GM12864 (cell line): ENCODE measurements at places on chromosomes 6 and 20.

GRCh38 chr20:20273286-20273685, 94.6 kb upstream of the INSM1 start:
- no peak for DNase-seq

DNA sequence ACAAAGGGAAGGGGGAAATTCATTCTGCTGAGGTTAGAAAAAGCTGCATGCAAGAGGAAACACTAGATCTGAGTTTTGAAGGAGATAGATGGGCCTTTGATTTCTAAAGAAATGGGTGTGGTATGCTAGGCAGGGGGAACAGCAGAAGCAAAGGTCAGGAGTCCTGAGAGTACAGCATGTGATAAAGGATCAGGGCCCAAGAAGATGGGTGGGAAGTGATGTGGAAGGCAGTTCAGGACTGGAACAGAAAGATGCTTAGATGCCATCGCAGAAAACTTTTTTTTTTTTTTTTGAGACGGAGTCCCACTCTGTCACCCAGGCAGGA, 126.2 kb downstream of the ALDH8A1 start:
- DNase-seq = no peak

DNA sequence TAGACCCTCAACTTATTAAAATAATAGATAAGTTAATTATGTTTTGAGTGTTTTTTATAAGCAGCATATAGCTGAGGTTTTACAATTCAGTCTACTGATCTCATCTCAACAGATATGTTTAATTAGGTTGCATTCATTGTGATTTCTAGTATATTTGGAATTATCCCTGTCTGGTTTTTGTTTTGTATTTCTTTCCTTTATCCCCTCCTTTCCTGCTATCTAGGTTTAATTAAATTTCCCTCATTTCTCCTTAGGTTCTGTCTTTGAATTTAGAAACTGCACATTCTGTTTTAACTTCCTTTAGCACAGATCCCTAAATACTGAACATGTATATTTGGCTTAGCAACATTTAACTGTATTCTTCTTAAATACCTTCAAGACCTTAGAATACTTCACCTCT, 4.9 kb upstream of the SUMO4 start:
- no peak for DNase-seq

- no peak for DNase-seq
These were observed 22.4 kb downstream of the JAG1 start for GRCh38 chr20:10651227-10651990.

DNA sequence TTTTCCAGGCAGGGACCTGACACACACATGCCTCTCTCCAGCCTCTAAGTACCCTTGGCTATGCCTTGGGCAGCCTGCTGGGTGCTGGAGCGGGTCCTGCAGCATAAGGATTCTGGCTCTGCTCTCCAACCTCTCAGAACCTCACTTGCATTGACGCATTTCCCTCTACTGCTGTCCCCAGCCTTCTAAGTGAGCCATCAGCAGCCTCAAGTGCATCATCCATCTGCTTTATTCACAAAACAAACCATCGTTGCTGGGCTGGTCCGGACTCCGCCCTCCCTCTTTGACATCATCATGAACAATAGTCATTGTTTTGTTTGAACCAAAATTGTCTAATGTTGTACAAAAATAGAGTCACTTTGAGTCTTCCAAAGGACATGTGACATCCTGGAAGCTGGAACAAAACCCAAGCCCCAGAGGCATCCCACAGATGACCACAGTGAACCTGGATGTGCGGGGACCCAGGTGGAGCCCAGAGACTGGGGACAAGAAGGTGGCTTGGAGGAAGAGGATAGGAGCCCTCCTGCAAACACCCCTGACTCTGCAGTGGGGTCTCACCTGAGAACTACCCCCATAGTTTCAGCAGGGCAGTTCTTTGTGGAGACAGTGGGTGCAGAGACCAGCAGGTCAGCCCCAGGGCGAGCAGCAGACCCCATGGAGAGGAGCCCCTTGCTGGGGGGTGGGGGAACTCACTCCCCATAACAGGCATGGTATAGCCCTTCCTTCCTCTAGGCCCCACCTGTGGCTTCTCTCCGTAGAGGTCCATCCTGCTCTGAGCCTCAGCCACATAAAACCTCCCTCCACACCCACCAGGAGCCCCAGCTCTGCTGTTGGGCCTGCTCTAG, 230.1 kb downstream of the SYNDIG1 start:
- no peak for DNase-seq

- peak; percentile 7 for DNase-seq
These were observed 8.6 kb downstream of the AARS2 start for GRCh38 chr6:44304282-44305199.

- no peak for DNase-seq
These were observed 9.0 kb downstream of the ATF6B start for GRCh38 chr6:32118782-32119628.

DNA sequence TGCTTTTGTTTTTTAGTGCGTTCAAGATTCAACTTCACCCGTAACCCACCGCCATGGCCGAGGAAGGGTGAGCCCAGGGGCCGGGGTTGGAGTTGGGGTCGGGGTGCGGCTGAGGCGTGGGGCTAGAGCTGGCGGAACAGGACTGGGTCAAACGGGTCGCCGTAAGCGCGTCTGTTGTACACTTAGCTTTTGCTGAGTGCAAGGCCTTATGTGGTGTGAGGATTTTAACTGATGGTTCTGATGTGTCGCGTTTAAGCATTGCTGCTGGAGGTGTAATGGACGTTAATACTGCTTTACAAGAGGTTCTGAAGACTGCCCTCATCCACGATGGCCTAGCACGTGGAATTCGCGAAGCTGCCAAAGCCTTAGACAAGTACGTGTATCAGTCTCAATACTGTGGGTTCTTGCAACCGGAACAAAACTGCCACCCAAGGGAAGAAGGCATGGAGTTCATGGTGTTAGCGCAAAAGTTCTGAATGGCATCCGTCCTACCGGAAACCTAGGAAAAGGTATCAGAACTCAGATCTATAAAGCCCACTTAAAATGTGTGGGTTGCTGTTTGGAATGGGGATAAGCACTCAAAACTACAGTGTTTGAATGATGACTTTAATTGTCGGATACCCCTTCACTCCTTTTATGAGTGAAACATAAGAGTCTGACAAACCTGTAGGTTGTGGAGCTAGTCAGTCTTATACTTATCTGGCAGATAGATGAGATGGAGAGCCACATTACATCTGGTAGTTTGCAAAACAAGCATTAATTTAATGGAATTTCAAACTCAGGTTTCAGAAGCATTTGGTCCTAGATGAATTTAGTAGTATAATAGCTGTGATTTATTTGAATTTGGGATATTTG, 574 bp downstream of the RPS12 start:
- no peak for DNase-seq

DNA sequence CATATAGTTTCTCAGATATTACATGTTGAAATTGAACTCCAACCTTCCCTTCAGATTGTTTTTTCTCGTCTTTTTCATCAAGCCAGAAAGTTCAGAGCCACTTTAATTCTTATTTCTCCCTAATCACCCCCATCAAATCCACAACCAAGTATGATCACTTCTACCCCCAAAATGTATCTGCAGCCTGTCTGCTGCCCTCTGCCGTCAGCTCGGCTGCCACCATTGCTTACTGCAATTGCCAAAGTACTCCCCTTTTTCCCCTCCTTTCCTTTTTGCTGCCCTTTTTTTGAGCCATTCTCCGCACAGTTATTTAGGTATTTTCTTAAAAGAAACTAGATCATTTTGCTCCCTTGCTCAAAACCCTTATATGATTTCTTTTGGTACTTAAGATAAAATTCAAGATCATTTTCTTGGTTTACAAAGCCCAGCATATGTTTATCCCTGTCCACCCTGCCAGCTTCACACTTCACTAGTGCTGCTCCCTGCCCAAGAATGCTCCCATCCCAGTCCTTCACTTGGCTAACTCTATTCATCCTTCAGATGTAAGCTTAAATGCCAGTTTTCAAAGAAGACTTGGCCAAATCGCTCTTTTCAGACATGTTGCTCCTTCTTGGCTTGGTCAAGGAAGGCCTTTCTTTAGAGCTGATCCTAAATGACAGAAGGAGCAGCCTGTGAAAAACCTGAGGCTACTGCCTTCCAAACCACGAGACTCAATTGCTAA, 63.7 kb downstream of the SH3BGRL2 start:
- DNase-seq = no peak

- no peak for DNase-seq
These were observed 25.8 kb upstream of the RTF2 start for GRCh38 chr20:56442389-56443365.

DNA sequence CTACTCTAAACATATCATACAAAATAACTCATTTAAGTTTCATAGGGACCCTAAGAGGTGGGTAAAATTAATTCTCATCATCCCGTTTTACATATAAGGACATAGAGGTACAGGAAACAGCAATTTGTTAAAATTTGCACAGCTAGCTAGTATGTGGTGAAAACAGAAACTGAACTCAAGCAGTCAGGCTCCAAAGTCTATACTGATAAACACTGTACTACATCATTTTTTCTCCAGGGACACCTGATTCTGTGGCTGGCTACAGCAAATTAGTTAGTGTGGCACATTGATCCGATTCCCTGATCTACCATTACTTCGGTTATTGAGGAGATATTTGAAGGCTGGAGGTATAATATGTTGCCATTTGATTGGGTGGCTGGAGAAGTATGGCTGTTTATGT, 36.2 kb upstream of the E2F3 start:
- DNase-seq = no peak

GRCh38 chr6:16047435-16047990, 81.4 kb upstream of the MYLIP start:
- no peak for DNase-seq

- no peak for DNase-seq
These were observed 487.3 kb upstream of the JARID2 start for GRCh38 chr6:14758421-14759081.

GRCh38 chr20:33046412-33046811, 7.3 kb upstream of the BPIFB3 start:
- DNase-seq = no peak

DNA sequence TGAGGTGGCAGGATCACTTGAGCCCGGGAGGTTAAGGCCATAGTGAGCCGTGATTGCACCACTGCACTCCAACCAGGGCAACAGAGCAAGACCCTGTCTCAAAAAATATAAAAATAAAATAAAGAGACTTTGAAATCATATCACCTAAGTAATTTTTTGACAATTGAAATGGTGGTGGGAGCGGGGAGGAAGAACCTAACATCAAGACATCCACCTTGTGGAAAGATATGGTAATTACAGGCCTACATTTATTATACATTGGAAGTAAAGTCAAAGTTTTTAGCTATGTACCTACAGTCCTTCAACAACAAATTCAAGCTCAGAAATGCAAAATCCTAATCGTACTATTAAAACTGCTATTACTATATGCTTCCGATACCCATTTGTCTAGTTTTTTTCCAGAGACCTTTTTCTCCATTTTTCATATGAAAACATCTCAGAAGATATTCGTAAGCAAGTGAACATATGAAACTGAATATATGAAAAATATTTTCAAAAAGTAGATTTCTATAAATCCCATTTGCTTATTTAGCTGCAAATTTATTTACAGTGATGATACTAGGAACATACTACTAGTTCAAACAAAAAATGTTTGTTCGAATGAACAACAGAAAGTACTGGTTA, 83.3 kb downstream of the SYCP2 start:
- no peak for DNase-seq

DNA sequence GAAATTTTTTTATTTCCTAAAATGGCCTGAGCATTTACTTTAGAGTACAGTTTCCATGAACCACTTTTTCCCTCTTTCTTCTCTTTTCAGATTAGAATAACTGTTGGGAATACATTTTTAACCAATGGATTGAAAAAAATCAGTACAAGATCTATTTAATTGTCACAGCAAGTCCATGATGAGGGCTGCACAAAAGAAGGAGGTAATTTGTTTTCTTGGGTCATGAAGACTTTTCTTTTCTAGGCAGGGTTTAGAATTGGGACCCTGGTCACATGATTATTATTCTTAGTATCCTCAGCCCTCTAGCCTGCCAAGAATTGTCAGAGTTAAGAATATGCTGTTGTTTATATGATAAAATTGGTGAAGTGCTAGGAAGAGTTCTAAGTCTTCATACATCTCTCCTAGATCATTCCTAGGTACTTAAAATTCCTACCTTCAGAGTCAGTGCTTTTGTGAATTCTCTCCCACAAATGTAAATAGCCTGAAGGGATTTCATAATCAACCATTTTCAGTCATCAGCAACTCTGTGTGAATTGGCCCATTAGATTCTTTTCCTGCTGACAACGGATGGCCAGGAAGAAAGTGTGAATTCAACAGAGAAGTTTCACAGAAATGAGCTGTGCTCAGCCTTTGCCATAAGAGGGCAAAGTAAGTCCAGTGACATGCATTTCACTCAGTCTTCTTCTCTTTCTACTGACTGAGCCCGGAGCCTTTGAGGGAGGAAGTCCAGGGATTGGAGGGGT, 32.4 kb upstream of the TPBG start:
- DNase-seq = no peak

- DNase-seq = no peak
These were observed 4.3 kb upstream of the DYNLRB1 start for GRCh38 chr20:34511891-34512265.

DNA sequence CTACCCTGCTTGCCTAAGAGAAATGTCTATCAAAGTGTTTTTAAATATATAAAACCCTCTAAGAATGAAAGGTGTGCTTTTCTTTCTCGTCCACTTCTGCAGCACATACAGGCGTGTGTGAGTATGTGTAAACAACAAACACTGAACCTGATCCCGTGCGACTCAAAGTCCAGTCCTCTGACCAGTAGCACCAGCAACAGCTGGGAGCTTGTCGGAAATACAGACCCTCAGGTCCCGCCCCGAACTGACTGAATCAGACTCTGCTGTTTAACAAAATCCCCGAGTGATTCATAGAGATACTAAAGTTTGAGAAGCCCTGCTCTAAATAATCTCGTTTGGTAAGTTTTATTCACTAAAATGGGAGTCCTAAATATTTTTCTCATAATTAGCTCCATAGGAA, 208.0 kb upstream of the KCNQ5 start:
- DNase-seq = no peak

DNA sequence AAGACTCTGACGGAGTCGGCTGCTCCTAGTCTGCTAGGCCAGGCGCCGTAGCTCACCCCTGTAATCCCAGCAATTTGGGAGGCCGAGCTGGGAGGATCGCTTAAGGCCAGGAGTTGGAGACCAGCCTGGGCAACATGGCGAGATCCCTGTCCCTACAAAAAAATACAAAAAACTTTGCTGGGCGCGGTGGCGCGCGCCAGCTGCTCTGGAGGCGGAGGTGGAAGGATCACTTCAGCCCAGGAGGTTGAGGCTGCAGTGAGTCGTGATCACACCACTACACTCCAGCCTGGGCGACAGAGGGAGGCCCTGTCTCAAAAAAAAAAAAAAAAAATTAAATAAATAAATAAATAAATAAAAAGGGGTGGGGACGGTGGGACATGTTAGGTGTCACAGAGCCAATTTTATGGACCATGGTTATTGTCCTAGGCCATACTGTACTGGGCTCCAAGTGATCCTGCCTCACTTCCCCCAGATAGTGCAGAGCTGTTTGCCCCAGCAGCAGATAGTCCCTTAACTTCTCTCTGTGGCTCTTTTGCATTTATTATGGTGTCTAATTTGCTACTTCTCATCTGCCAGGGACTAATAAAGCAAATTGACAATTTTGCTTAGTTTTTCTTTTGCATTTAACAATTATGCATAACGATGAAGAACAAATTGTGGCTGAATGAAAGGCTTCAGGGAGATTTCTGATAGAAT, 5.2 kb downstream of the PI16 start:
- no peak for DNase-seq

GRCh38 chr6:17716221-17716620, 9.5 kb upstream of the NUP153 start:
- DNase-seq = no peak
